ENCODE measurements at places on chromosomes 3 and 15.

DNA sequence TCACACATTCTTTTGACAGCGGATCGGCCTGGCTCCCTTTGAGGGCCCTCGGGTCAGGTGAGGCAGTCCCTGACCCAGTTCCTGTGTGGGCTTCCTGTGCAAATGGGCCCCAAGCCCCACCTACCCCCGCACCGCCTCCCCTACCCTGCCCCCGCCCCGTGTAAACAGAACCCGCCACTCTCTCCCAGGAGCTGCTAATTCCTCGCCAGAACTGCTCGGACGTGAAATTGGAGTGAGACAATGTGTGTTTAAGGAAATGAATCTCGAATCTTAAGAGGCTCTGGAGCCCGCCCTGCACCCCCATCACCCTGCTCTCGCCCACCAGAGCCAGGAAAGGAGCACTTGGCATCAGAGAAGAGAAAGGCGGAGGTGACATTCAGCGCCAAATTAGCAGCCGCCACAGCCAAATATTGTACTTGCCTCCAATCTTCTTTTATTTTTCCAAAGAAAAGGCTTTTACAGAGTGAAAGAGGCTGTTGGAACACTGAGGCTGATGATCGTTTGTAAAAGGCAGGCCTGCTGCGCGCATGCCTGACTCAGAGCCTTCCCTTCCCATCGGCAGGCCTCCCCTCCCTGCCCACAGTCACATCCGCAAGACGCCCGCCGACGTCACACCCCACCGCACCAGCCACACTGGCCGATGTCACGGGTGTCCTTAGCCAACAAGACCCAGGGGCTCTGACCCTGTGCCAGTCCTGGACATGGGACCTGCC lies 53.1 kb downstream of the CACNA2D2 start:
- no peak for DNase-seq

- no peak for DNase-seq
Observed at GRCh38 chr3:111848283-111848682, 10.8 kb upstream of the PHLDB2 start.

- no peak for DNase-seq
Observed at GRCh38 chr3:146493761-146494160, 24.4 kb upstream of the PLSCR2 start.

- DNase-seq, result no peak
Observed at GRCh38 chr15:90539789-90540188, 10.1 kb downstream of the CRTC3 start.

- no peak for DNase-seq
Observed at GRCh38 chr3:43178891-43179366, 73.0 kb upstream of the POMGNT2 start.
